ENCODE measurements at places on chromosomes 2 and 18. TPM values are rescaled to one million over a fixed set of nuclear protein-coding genes. Genes with fewer than 3 reads are reported as not detected.

DNA sequence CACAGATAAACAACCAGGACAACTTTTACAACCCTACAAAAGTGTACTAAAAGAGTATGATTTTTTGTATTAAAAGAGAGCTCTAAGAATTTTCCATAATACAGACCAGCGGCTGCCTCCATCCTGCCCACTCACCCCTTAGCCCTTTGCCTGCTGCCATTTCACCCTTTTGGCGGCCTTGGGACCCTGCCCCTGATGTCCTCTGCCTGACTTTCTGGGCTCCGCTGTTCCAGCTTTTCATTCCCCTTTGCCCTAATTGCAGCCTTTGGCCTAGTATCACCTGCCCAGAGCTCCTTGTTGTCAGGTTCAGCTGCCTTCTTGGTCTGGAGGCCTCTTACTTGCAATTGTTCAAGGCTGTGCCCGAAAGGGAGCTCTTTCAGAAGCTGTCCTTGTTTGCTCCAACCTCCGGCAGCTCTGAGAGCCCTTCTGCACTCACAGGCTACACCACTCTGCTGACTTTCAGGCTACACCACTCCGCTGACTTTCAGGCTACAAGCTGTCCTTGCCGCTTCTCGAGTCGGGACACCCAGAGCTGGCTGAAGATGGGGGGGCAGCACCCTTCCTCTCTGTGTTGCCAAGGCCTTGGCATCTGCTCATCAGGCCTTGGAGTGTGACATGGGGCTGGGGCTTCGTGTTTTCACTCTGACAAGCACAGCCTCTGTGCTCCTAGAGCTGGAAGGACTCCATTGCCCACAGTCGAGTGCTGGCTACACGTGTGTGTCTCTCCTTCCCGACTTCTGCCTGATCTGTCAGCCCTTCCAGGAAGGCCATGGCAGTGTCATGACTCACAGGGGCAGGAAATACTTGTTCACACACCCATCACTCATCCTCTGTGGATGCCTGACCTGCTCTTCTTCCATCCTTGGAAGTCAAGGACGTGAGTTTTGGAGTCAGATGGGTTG lies 43.1 kb upstream of the HDAC4 start:
- DNase-seq = no peak
- H3K4me1 ChIP-seq = peaks cover 8% of the 10 kb centered on the region
- H3K4me3 ChIP-seq = no peak overlapping the region

MTERF4 gene
- 63.0 TPM for total RNA-seq

- no peak overlapping the region for H3K4me3 ChIP-seq
- H3K27ac ChIP-seq = no peak overlapping the region
- no peaks in the 10 kb centered on the region for H3K4me1 ChIP-seq
- peaks cover 3% of the 10 kb centered on the region for H3K27me3 ChIP-seq
These were observed 19.5 kb downstream of the C2orf81 start for GRCh38 chr2:74401891-74402290.

AKAIN1 gene
- not detected for total RNA-seq

DNA sequence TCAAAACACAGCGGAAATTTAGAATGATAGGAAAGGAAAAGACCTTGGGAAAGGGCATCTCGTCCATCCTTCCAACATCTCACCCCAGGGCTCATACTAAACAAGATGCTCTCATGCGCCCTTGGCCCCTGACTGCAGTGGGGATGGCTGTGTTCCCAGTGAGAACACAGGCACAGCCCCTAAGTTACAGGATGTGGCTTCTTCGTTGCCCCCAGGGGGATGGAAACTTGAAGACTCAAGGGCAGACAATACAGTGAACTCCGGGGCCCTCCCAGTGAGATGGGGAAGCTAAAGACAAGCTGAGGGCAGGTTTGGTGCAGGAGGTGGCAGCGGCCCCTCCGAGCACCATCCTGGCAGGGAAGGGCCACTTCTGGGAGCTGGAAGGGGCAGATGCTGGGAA lies 139.7 kb downstream of the INO80D start:
- peaks cover 10% of the 10 kb centered on the region for H3K27me3 ChIP-seq
- no peaks in the 10 kb centered on the region for H3K4me1 ChIP-seq
- no peak overlapping the region for H3K4me3 ChIP-seq
- no peaks in the 10 kb centered on the region for H3K36me3 ChIP-seq

- DNase-seq = no peak
- no peak overlapping the region for H3K4me3 ChIP-seq
- H3K36me3 ChIP-seq = peaks cover 2% of the 10 kb centered on the region
- no peak overlapping the region for H3K27ac ChIP-seq
- H3K27me3 ChIP-seq = peaks cover 33% of the 10 kb centered on the region
These were observed 16.3 kb downstream of the DYSF start for GRCh38 chr2:71469403-71470398.

DNA sequence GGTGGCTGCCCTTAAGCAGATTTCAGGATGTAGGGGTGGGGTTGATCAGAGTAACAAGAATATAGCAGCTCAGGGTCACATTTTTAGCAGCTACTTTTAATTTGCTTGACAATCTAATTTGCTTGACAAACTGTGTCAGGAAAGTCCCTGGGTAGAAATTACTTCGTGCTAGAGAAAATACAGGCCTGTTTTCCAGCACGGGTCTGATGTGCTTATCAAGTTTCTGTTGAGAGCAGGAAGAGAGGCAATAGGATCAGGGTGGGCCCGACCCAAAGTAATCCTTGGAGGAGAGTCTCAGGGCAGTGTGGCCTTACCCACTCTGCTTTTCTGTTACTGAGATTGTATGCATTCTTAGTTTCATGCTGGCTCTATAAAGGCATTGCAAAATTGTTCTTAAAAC lies 221.5 kb downstream of the TSN start:
- H3K27me3 ChIP-seq = peaks cover 10% of the 10 kb centered on the region
- no peak for DNase-seq
- H3K4me3 ChIP-seq = no peak overlapping the region
